Naive thymus-derived CD8-positive, alpha-beta T cell (primary cell): ENCODE measurements at places on chromosomes 1 and 21. TPM values are rescaled to one million over a fixed set of nuclear protein-coding genes. Genes with fewer than 3 reads are reported as not detected.

The KLHDC8A gene
- not detected for total RNA-seq

- DNase-seq: no peak
Measured at GRCh38 chr1:166184897-166185296, 18.1 kb upstream of the FAM78B start.

The CFHR4 gene
- total RNA-seq: not detected

DNA sequence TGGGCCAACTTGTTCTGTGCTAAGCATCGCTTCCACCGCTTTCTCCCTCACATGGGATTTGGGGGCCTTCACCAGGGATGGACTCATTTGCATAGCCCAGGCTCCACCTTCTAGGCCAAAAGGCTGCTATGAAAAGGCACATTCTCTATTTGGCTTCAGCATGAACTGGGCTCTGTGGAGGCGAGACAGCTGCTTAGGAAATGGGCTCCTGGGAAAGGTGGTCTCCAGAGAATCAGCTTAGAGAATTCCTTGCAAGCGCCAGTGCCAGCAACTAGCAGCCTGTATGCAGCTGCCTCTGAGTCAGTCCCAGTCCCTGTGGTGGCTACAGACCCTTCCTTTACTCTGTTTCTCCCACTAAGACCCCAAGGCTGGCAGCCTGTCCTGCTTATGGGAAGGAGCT is 214.5 kb downstream of the HIVEP3 start:
- no peak for DNase-seq

- DNase-seq: no peak
Measured at GRCh38 chr1:203026666-203027663, 674 bp downstream of the PPFIA4 start.

- no peak for DNase-seq
Measured at GRCh38 chr1:153397051-153397923, 6.4 kb upstream of the S100A8 start.

The KCNQ4 gene
- 0.18 TPM for total RNA-seq

The IL12RB2 gene
- total RNA-seq: not detected

GRCh38 chr1:10968411-10968826 is 44.0 kb upstream of the TARDBP start:
- no peak for DNase-seq

DNA sequence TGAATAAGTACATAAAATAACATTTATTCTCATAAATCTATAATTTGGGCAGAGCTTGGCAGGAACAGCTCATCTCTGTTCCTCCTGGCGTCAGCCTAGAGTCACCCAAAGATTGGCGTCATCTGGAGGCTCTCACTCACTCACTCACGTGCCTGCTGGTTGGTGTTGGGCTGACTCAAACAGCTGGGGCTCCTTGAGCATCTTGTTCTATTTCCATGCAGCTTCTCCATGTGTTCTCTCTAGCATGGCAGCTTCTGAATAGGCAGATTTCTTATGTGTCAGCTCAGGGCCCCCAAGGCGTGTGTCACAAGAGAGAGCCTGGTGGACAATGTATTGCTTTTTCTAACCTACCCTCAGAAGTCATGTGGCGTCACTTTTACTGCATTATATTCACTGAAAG is 70.6 kb upstream of the RAB3GAP2 start:
- DNase-seq: no peak

The SPSB1 gene
- 1.5 TPM for total RNA-seq

DNA sequence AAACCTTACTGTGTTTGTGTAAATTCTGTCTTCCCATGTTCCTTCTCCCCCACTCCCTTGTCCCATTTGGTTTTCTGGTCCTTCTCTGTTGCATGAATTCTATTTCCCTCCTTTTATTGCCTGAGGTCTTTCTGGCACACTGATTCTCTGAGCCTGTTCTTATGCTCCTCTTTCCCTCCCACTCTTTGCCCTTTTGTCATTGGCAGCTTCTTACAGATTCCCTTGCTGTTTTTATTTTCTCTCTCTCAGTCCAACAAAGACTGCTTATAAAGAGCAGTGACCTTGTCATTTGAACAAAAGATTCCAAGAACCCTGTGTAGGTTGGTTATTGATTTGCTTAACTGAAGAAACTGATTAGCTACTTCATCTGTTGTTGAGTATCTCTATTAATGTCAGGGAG is 49.7 kb downstream of the GPR52 start:
- DNase-seq: no peak

DNA sequence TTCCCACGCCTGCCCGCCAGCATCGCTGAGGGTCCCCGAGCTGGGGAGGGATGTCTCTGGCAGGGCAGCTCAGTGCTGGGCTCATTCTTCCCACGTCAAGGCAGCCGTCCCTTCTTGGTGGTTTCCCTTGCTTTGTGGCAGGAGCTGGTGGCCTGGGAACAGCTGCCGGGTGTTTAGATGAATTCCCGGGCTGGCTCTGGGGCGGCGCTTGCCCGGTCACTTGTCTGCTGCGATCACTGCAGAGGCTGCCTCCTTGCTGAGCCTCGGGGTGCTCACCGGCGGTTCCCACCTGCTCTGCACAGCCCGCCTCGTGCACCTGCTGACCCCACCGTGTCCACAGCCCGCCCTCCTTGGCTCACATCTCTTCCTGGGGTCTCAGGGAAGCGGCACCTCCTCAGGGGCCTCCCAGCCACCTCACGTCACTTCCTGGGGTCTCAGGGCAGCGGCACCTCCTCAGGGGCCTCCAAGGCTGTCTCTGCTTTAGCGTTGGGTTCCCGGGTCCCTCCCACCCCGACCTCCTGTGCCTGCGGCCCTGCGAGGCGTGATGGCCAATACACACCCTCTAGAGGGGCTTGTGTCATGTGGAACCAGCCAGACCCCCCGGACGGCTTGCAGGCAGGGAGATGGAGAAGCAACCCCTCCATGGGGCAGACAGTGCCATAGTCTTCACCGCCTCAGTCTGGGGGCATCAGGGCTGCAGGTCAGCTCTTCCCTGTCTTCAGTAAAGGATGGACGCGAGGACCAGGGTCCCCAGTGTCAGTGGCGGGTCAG is 13.5 kb downstream of the COL18A1 start:
- no peak for DNase-seq

The FGR gene
- total RNA-seq: 2.0 TPM

The KRTAP13-3 gene
- total RNA-seq: not detected

DNA sequence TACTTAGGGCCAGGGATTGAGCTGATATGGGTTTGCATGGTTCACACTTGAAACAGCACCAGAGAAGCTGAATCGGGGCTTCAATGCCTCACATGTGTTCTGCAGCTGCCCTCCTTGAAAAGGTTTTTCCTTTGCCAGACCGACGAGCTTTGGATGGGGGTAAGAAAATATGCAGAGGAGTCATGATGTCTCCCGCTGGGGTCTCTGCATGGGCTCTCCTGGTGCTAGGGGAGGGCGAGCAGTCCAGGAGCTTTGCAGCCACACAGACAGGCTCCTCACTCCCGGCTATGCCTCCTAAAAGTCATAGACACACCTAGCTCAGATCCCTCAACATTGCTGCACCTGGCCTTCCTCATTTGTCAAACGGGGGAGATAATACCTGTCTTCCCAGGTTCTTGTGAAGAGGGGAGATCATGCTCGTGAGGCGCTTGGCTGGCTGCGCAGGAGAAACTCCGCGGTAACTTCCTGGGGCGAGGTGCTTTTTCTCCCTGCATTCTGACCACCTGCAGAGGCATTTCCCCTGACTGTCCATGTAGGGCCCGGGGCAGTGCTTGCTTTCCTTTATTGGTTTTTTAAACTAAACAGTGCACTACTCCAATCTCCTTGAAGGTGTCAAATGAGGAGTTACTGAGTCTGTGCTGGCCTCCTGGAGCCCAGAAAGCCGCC is 112.4 kb downstream of the PLXNA2 start:
- no peak for DNase-seq
